ENCODE measurements at places on chromosomes 4 and X. TPM values are rescaled to one million over a fixed set of nuclear protein-coding genes. Genes with fewer than 3 reads are reported as not detected.
A peak's percentile ranks its signal among the peaks of the same experiment; 100 is the strongest.

- no peaks in the 10 kb centered on the region for H3K36me3 ChIP-seq
- no peak overlapping the region for H3K27ac ChIP-seq
- peaks cover 8% of the 10 kb centered on the region for H3K4me1 ChIP-seq
- DNase-seq = no peak
Measured at GRCh38 chrX:25072247-25072646, 56.5 kb upstream of the ARX start.

- peak overlapping the region; percentile 54 for H3K27ac ChIP-seq
- H3K27me3 ChIP-seq = no peaks in the 10 kb centered on the region
- H3K4me1 ChIP-seq = peaks cover 10% of the 10 kb centered on the region
- DNase-seq = no peak
- no peaks in the 10 kb centered on the region for H3K36me3 ChIP-seq
Measured at GRCh38 chr4:42716996-42717395, 60.1 kb upstream of the ATP8A1 start.

- H3K27me3 ChIP-seq = no peaks in the 10 kb centered on the region
- no peak for DNase-seq
- no peak overlapping the region for H3K4me3 ChIP-seq
- no peak overlapping the region for H3K27ac ChIP-seq
Measured at GRCh38 chr4:160772668-160773067, 1391.1 kb downstream of the FSTL5 start.

Gene FRAS1
- total RNA-seq = not detected

Data from activated CD8-positive, alpha-beta T cell treated with anti-CD3 and anti-CD28 coated beads, Interleukin-2, amount 10 ng/mL, durations not matched to agents 7 days and 5 days (primary cell).